Activated CD8-positive, alpha-beta memory T cell treated with anti-CD3 and anti-CD28 coated beads, Interleukin-2, amount 10 ng/mL, durations not matched to agents 7 days and 5 days (primary cell): ENCODE measurements at places on chromosomes 12 and 14. TPM values are rescaled to one million over a fixed set of nuclear protein-coding genes. Genes with fewer than 3 reads are reported as not detected.
A peak's percentile ranks its signal among the peaks of the same experiment; 100 is the strongest.

DNA sequence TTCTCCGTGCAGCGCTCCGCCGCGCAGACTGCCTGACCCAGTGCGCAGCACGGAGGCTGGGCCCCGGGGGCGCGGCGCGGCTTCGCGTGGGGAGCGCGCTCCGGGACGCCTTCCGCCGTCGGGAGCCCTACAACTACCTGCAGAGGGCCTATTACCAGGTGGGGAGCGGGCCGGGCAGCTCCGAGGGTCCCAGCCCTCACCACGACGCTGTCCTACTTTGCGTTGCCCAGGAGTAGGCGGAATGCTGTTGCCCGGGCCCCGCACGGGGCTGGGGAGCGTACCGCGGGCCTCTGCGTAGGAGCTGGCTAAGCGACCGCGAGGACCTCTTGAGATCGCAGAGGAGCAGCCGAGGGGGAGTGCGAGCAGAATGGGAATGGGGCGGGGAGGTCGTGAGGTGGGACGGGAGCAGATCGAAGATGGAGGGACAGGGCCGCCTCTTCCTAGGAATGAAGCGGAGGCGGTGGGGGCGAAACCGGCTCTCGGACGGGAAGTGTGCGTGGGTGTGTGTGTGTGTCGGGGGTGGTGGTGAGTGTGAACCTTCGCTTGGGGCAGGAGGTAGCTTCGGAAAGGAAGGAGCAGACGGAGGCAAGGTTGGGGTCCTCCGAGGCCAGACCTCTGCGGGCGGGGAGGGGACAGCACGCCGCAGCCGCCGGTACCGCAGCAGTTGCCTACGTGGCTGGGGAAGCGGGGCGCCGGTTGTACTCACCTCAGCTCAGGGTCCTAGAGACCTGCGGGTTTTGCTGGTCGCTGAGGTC lies 751 bp downstream of the P3H3 start:
- DNase-seq = no peak

- peak; percentile 54 for DNase-seq
Measured at GRCh38 chr12:12684375-12685106, 11.4 kb downstream of the GPR19 start.

- DNase-seq = no peak
Measured at GRCh38 chr12:118164798-118165486, 29.0 kb downstream of the PEBP1 start.

- DNase-seq = no peak
Measured at GRCh38 chr12:48768736-48769135, 20.2 kb downstream of the ADCY6 start.

GRCh38 chr12:62282057-62282774 lies 22.0 kb downstream of the USP15 start:
- no peak for DNase-seq

GRCh38 chr12:104767261-104767660 lies 190.8 kb downstream of the SLC41A2 start:
- no peak for DNase-seq

DNA sequence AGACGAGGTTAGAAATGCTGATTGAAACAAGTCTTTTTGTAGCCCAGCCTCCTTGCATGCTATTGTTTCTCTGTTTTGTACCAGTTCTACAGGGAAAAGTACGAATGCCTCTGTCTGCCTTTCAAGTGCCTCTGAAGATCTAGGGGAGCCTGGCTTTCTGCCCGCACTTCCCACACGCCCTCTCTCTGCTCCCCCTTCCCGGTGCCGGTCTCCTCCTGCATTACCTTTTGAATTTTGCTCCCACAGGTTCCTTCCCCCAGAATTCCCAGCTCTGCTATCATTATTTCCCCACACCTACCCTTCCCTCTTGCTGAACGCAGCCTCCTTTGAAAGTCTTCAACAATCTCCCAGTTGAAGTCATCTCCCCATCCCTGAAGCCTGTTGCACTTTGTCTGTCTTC lies 689.7 kb downstream of the BCL11B start:
- DNase-seq = no peak

- no peak for DNase-seq
Measured at GRCh38 chr14:92704036-92704804, 44.2 kb downstream of the LGMN start.

DNA sequence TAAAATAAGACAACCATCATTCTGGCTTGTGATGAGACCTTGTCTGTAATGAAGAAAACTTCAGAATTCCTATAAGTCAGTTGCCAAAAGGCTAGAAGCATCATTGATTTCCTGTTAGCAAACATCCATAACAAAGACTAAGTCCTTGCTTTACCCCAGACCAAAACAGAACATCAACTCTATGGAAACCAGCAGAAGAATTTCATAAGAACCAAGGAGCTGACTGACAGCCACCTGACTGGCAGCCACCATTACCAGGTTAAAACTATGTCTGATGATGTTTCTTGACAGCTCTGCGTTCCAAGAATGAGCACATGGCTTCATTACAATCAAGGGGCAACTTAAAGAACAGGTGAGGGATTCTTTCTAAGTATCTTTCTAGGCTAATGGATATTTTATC lies 29.3 kb downstream of the HECTD4 start:
- no peak for DNase-seq

DNA sequence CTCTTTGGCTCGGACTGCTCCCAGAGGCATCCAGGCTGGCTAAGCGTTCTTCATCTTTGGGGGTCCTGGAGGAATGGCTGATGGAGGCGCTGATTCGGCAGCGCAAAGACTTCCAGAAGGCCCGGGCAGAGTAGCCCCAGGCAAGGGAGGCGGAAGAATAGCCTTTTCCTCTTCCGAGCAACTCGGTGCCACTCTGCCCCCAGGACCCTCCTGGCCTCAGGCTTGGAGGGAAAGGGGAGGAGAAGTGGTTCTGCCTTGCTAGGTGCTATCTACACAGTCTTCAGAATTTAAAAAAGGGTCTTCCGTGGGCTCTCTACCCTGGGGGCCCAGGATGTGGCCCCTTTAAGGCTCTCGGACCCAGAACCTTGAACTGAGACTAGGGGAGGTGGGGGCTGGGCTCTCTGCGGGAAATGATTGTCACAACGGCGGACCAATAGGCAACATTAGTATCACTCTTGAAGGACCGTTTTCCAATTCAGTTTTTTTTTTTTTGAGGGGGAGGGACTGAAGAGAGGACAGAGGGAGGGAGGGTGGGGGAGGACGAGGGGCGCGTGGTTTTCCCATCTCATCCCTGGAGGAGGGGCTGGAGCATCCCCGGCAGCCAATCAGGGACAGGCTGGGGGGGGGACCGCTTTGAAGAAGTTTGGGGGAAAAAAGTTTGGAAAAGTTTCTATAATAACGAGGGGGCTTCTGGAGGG lies at the start of gene NFATC4:
NFATC4 (plus strand) TSS at position 671 of the 698 bp plus-strand sequence. CDS start 157 bp downstream, outside the sequence.
- no peak for DNase-seq

DNA sequence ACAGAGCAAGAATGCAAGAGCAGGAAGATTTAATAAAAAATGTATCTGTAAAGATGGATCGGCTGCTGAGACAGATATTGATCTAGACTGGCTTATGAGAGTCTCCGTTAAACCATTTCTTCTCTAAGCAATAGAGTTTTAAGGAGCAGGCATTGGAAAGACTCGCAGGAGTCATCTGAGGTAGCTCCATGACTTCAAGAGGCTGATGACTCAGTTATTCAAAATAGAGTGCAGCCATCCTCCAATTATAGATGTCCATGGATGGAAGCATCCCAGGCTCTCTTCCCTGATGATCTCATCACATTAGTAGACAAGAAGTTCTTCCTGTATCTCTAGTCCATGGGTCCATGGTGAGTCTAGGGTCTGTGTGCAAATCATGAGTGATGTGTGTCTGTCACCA lies 638.3 kb upstream of the TMEM132C start:
- DNase-seq = no peak

DNA sequence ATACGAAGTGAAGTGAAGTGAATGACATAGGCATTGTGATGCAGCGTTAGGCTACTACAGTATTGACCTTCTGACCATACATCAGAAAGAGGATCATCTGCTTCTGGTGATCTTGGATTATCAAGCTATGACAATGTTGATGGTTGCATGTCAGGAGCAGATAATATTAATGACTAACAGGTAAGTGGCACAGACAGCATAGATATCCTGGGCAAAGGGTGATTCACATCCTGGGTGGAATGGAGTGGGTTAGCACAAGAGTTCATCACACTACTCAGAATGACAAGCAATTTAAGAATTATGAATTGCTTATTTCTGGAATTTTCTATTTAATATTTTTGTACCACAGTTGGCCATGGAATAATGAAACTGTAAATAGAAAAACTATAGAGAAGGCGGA lies 397.9 kb upstream of the ATP2B1 start:
- DNase-seq = no peak

GRCh38 chr12:69732088-69732487 lies 6.6 kb upstream of the RAB3IP start:
- no peak for DNase-seq

DNA sequence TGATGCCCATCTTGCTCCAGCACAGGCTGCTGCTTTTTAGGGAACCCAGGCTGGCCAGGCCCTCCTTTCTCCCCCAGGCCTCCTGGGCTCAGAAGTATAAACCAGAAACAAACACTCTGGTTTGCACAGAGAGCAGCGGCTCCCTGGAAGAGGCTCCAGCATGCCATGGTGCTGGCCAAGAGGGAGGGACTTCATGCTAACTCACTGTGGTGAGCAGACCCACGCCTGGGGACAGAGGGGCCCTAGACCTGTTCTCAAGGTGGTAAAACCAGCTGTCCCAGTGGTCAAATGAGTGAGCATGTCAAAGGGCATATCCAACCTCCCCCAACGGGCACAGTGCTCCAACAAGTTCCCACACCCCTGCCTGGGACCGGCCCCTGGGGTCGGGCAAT lies 15.5 kb downstream of the BCL11B start:
- peak; percentile 41 for DNase-seq

DNA sequence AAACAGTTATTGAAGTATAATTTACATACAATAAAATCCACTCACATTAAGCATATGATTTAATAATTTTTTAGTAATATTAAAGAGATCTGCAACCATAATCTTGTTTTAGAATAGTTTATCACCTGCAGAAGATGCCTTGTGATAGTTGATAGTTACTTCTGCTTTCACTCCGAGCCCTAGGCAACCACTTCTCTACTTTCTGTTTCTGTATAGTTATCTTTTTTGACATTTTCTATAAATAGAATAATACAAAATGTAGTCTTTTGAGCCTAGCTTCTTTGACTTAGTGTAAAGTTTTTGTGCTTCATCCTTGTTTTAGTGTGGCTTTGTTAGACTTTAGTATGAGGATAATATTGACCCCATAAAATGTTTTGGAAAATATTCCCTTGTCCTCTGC lies 111.0 kb downstream of the MNAT1 start:
- DNase-seq = no peak

GRCh38 chr12:93178154-93178878 lies 199.4 kb upstream of the NUDT4 start:
- DNase-seq = no peak

GRCh38 chr12:42144408-42145196 lies at the start of gene GXYLT1:
Gene GXYLT1 (minus strand): TSS chr12:42144874. CDS start chr12:42144646, 228 bp downstream.
- peak; percentile 85 for DNase-seq

DNA sequence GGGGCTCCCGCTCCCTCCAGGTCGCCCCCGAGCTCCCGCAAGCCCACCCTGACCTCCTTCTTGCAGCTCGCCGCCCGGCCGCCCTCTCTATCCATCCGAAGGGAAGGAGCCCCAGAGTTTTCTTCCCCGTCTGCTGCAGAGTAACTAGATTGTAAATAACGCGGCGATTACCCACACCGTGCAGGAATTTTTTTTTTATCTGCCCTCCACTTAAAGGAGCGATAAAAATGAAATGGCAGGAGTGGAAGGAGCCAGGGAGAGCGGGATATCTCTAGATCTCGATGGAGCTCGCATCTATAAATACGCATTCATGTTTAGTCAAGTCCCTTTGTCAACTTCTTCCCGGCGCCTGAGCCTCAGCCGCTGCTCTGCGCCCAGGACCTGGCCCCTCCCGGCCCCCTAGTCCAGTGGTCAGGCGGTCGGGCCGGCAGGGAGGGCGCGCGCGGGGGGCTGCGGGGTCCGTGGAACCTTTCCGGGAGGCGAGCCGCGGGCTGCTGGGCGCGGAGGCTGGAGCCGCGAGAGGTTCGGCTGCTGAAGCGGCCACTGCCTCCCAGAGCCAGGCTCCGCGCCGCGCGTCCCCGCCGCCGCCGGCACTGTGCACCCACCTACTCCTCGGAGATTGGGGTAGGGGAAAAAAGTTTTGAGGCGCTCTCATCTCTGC lies 386.0 kb downstream of the BCAT1 start:
- no peak for DNase-seq

DNA sequence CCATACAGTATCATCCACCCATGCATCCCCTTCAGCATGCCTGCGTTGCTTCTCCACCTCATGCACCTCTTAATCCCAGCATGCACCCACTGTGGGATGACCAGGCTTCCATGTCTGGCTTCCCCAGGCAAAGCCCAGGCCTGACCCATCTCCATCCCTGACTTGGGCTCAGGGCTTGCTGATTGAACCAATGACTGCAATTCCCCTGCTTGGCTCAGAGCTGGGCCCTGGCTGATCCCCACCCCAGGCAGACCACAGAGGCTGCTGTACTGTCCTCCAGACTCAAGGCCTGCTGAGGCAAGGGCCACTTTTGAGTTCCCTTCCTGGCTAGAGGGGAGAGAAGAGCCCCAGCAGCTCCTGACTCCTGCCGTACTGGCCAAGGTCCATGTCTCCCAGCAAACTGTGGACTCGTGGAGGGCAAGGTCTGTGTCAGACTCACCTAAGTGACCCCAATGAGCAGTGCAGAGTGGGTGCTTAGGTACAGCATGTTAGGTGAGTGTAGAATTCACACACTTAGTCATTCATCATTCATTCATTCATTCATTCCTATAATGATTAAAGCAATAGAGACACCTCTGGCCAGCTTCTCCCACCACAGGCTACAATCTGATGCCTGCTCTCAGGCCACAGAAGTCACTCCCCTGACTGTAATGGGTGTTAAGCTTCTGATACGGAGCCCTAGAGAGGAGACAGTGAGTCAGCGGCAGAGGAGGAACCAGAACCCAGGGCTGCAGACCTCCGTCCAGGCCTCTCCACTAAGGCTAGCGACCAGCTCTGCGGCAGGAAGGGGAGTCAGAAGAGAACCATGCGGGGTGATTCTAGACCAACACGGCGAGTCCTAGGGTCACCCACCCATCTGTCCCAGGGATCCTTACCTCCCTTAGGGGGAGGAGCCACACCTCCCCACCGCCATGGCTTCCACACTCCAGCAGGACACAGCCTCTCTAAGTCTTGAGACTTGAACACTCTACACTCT lies 2.9 kb downstream of the BEGAIN start:
- DNase-seq = no peak

DNA sequence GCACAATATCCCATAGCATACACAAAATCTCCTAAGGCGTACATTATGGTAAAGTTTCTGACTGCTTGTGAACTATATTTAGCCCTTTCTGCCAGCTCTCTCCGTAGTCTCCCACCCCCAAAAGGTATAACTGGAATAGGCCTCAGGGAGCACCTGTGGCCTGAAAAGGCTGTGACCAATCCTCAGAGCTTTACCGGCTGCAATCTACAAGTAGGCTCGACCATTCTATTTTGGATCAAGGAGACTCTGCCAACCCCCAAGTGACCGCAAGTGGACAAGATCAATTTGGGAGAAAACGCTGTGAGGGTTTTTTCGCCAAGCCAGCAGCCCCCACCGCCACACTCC lies 1.2 kb downstream of the PPTC7 start:
- DNase-seq = peak; percentile 43

KCNA5 gene
- not detected for total RNA-seq

CCDC175 gene
- not detected for total RNA-seq

ESPL1 gene
- 137 TPM for total RNA-seq

SMOC1 gene
- total RNA-seq = not detected

MYO1H gene
- not detected for total RNA-seq
